ENCODE measurements at places on chromosomes 6 and 20.

- DNase-seq: no peak
These were observed 21.2 kb downstream of the TNFRSF21 start for GRCh38 chr6:47288267-47289090.

GRCh38 chr6:40399888-40400457 is 187.2 kb downstream of the LRFN2 start:
- DNase-seq: no peak

GRCh38 chr6:39934131-39934757 is at the start of gene MOCS1:
Gene MOCS1 (minus strand): TSS chr6:39934462. CDS start chr6:39934417, 45 bp downstream.
- DNase-seq: no peak

DNA sequence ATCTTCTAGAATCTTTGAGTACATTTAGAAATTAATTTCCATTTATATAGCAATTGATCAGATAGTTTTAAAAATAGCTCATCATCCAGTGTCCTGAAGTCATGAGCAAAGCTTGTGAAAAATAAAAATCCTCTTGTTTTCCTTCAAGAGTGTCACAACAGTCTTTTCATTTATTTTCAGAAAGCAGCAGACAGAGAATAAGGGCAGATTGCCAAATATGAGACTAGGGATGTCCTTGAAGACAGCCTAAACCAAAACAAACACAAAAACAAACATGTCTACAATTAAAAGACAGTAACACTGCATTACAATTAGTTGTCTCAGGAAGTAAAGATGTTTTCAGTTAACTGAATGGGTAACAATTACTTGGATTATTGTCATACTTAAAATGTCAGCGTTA is 682.8 kb downstream of the TFAP2A start:
- no peak for DNase-seq

GRCh38 chr6:54868556-54868955 is 22.0 kb downstream of the FAM83B start:
- no peak for DNase-seq

GRCh38 chr6:154506582-154506981 is 3.9 kb downstream of the CNKSR3 start:
- no peak for DNase-seq

DNA sequence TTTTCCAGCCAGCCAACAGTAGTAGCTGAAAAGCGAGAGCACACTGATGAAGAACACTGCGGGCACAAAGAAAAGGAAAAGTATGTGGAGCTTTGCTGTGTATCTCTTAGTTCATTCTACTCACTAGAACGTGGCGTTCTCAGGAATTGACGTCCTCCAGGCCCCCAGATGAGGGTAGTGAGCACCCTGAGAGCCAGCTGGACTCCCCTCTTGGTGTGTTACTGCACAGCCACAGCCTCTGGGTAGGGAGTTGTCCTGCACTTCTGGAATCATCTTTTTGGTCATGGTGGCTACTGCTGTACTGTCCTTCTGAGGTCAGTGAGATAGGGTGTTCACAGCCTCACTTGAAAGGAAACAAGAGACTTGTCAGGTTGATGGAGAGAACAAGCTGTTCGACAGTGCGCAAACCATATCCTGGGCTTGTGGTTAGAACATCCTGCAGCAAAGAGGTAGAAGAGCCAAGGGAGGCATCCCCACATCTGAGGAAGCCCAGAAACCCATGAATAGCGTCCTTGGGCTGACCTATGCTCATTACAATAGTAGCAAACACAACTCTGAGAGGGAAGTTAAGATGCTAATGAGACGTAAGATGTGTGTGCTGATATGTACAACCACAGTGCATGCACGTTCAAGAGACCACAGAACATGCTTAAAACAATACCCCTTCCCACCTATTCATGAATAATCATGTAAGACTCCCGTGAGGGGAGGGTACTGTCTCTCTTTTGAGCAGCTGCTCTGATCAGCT is 14.6 kb upstream of the HLA-F start:
- DNase-seq: no peak

DNA sequence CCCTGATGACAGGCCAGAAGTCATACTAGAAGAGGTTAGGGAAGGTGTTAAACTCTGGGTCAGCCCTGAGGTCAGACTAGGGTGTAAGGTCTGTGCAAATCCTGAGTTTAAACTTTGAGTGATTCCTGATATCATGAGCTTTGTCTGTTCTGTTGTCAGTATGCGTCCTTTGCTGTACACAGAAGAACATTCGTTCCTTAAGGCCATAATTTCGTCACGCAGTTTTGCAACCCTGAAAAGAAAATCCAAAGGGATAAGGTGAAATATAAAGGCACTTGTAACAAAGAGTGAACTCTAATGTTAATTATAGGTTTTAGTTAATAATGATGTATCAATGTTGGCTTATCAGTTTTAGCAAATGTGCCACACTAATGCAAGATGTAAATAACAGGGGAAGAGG is 2.3 kb downstream of the DST start:
- DNase-seq: no peak

GRCh38 chr20:44900231-44900854 is 9.5 kb upstream of the PABPC1L start:
- no peak for DNase-seq

DNA sequence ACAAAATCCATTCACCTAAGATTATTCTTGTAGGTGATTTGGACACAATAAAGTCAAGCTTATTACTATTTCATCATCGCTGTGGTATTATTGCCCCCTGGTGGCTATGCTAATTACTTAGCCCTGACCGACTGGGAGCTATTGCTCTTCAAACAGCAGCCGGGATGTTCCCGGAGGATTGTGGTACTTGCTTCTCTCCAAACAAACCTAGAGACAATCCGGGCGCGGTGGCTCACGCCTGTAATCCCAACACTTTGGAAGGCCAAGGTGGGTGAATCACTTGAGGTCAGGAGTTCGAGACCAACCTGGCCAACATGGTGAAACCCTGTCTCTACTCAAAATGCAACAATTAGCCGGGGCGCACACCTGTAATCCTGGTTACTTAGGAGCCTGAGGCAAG is 15.4 kb upstream of the STMND1 start:
- DNase-seq: peak; percentile 24

GRCh38 chr6:16799279-16800193 is 38.3 kb upstream of the ATXN1 start:
- no peak for DNase-seq

DNA sequence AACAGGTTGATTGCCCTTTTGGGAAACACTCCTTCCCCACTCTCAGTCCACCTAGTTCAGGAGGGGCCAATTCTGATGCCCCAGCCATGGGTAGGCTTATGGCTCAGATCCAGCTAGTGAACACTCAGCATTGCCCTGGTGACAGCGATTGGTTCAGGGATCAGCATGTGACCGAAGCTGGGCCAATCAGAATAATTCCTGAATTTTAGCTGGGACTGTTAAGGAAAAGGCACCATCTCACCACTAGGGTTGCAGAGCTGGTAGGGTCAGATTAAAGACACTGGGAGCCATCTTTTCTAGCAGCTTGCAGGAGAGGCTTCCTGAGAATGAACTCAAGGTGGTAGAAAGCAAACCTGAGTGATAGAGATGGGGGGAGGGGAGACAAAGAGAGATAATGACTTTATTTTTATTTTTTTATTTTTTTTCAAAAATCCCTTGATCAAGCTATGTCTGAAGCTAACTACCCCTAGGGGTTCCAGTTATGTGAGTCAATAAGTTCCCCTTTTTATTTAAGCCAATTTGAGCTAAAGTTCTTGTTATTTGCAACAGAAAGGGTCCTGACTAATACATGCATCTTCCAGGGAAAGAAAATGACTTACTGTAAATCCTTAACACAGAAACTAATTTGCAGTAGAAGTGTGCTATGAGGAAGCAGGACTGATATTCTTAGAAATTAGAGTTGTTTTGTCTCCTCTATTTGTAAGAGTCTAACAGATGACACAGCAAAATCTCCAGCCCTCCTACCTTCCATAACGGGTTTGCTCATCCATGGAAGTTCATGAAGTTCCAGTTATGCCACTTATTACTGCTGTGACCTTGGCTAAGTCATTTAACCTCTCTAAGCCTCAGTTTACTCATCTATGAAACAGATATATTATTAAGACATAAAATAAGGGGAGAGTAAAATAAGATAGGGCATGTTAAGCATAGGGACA is 44.7 kb downstream of the EYA2 start:
- DNase-seq: no peak

GRCh38 chr6:106569428-106569827 is 59.9 kb downstream of the RTN4IP1 start:
- DNase-seq: no peak

- no peak for DNase-seq
These were observed 299.1 kb upstream of the KCNQ5 start for GRCh38 chr6:72322771-72323170.

DNA sequence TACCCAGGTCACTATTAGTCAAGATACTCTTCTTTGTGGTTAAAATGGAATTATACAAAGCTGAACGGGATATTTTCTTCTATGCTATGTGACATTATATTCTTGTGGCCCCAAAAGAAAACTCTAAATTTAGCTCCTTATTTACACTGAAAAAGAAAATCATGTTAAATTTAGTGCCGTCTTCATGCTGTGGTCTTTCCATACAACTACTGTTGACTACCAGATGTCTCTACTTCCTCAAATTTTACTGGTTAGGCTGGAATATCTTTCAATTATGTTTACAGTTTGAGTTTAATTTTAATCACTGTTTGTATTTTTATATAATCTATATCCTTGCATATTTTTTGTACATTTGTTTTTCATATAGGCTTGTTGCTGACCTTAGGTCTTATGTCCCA is 95.6 kb upstream of the FOXO3 start:
- no peak for DNase-seq

DNA sequence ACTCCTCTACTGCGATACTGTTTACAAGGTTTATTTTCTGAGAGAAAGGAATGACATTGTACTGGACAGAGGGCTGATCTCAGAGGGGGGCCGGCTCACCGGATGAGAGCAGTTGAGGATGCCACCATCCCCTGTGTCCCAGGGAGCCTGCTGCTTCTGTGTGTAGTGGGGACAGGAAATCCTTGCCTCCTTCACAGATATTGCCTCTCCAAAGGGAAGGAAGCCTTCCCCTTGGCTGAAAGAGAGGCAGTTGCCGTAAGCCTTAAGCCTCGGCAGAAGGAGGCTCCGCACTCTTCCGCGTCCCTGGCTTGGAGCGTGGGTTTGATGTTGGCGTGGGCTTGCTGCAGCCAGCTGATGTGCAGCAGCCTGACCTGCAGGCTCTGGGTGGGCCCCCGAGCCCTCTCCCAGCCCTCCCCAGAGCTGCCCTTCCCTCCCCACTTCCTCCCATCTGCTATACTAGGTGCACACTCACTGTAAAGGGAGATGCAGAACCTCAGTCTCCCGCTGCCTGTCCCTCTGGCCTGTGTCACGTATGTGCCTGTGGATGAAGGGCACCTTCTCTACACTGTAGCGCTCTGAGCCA is 45.7 kb upstream of the RPS6KA2 start:
- no peak for DNase-seq

- no peak for DNase-seq
These were observed 156.4 kb upstream of the HTR1E start for GRCh38 chr6:86780923-86781322.

- no peak for DNase-seq
These were observed 182.3 kb downstream of the MBOAT1 start for GRCh38 chr6:20029979-20030378.

- peak; percentile 71 for DNase-seq
These were observed 25.9 kb upstream of the GTSF1L start for GRCh38 chr20:43752561-43753301.

- DNase-seq: no peak
These were observed 13.1 kb upstream of the HDGFL1 start for GRCh38 chr6:22556266-22556665.

DNA sequence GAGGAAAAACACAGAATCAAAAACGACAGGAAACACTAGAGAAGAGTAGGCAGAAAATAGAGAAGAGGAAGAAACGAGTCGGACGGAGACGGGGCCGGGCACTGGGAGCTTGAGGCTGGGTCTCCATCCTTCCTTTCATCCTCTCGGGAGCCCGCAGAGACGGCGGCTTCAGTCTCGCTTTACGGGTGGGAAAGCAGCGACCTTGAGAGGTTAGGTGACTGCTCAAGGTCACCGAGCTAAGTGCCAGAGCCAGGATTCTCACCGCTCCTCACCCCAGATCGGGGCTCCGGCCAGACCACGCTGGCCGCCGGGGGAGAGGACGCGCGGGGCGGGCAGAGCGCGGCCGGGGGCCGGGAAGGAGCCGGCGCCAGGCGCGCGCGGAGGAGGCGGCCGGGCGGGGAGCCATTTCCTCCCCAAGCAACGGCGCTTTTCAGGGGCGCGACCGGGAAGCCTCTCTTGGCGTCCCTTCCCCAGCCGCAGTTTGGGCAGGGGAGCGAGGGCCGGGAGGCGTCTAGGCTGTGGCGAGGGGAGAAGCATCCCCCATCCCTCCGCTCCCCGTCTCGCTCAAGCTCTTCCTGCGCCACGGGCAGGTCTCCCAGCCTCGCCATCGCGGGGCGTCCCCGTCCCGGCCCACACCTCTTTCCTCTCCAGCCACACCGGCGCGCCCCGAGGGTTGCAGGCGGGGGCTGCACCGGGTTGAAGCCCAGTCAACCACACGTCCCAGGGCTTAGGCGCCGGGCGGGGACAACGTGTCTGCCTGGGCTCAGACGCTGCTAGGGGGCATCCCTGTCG is 24.1 kb upstream of the MAP3K7 start:
- no peak for DNase-seq

DNA sequence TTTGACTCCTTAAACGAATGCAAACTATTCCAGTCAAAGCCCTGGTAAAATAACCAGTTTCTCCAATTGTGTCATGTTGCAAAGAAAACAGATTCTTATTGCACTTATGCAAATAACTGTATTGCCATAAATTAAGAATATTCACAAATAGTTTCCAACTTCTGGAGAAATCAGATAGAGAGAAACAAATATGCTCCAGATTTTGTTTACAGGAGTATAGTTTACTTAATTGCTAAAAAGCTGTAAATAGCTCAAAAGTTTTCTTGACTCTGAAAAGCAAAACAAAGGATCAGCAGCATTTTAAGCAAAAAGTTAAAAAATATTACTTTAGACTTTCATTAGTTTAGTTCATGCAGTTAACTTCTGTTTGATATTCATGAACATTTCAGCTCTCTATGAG is 304.2 kb downstream of the PACRG start:
- no peak for DNase-seq

DNA sequence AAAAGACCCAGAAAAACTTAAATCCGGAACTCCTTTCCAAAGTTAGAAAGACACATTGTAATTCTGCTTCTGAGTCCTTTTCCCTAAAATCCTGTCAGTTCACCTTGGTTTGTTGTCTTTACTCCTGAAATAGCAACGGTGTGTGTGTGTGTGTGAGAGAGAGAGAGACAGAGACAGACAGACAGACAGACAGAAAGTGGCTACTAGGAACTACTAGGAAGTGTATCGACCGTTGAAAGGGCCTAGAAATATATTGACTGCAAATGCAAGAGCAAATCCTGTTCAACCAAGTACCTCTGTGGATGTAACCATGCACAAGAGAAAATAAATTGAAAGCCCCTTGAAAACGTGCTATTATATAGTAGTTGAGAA is 100.0 kb upstream of the MLIP start:
- no peak for DNase-seq

GRCh38 chr6:159212028-159212427 is 42.8 kb downstream of the FNDC1 start:
- DNase-seq: no peak

Measured in AG04449 (cell line).